Mesenteric fat pad (tissue), 1 donor: ENCODE measurements at places on chromosomes 7 and 10. TPM values are rescaled to one million over a fixed set of nuclear protein-coding genes. Genes with fewer than 3 reads are reported as not detected.

DNA sequence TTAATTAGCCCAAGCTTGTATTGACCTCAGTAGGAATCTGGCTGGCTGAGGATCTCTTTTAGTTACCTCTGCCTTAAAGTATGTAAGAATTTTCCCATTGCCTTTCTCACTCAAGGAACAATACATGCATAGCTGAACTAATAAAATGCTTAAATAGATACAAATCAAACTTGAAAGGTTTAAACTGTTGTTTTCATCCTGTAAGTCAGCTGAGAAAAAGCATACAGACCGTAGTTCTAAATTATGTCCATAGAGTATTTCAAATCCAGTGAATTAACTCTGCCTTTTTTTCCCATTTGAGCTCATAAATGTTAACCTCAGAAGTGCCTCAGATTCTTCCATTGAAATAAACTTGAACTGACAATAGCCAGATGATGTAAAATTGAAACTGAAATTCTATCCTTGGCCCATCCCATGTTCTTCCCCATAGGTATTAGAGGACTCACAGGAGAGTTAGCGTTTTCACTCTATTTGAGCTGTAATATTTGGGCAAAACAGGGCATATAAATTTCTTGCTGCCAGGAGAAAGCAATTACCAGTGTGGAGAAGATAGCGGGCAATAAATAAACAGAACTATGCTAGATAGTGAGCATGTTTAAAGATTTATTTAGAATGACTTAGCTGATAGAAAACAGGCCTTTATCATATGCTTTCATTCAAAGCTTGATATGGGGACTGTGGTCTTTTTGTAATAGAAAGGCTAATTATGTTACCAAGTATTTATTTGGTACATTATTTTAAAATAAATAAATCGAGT lies 163.7 kb downstream of the WNT2 start:
- DNase-seq: no peak

The AGAP6 gene
- 15.0 TPM for total RNA-seq

- no peak for DNase-seq
Measured at GRCh38 chr7:26694141-26694540, 170.2 kb downstream of the SKAP2 start.

- DNase-seq: no peak
Measured at GRCh38 chr10:13091801-13092200, 8.2 kb upstream of the OPTN start.

The ZNF365 gene
- total RNA-seq: not detected
